ENCODE measurements at places on chromosomes 11 and 22.

- DNase-seq, result no peak
These were observed 73.5 kb upstream of the THY1 start for GRCh38 chr11:119496469-119496868.

DNA sequence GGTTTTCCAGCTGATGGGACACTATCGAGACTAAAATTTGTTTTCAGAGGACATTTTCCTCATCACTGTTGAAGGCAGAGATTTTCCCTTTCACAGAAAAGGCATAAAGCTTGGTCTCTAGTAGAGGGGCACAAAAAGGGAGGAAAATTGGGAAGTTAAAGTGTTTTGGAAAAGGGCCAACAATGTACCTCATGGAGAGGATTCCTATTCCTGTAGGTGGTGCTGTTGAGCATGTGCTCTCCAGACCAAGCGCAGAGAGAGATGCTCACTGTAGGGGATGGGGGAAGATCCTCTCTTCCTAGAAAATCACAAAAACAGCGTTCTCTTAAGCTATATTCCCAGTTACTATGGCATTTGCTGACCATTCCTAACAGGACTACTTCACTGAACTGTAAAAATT, 44.9 kb downstream of the OR4C46 start:
- no peak for DNase-seq

DNA sequence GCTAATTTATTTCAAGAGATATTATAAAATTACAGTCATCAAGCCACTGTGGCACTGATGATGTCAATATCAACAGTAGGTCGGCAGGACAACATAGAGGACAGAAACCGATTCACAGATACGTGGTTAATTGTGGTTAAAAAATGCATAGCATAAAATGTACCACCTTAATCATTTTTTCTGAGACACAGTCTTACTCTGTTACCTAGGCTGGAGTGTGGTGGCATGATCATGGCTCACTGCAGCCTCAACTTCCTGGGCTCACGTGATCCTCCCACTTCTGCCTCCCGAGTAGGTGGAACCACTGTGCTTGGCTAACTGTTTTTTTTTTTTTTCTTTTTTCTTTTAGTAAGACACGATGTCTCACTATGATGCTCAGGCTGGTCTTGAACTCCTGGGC, 21.0 kb upstream of the TOLLIP start:
- DNase-seq, result no peak

- DNase-seq, result no peak
These were observed 114.1 kb downstream of the RAB38 start for GRCh38 chr11:88061111-88061510.

GRCh38 chr22:27679176-27679575, 122.4 kb downstream of the MN1 start:
- DNase-seq, result no peak

GRCh38 chr22:42791721-42792452, 65.2 kb downstream of the ARFGAP3 start:
- DNase-seq, result no peak

DNA sequence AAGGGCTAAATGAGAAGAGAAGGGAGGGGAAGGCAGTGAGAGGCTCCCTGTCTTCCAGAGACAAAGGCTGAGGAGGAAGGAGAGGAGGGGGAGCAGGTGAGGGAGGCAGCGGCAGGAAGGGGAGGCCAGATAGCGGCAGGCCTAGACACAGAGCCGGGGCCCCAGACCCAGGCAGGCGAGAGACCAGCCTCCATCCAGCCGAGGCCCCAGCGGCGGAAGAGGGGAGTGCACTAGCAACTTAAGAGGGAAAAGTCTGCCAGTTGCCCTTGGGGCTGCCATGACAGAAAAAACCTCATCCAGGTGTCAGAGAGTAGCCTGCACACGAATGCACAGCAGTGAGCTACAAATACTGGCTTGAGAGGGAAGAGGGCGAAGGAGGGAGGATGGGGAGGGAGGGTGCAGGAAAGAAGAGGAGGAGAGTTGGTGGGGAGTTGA, 46.7 kb downstream of the IGLL1 start:
- peak; percentile 20 for DNase-seq
